ENCODE measurements at places on chromosomes 3 and 15. TPM values are rescaled to one million over a fixed set of nuclear protein-coding genes. Genes with fewer than 3 reads are reported as not detected.

DNA sequence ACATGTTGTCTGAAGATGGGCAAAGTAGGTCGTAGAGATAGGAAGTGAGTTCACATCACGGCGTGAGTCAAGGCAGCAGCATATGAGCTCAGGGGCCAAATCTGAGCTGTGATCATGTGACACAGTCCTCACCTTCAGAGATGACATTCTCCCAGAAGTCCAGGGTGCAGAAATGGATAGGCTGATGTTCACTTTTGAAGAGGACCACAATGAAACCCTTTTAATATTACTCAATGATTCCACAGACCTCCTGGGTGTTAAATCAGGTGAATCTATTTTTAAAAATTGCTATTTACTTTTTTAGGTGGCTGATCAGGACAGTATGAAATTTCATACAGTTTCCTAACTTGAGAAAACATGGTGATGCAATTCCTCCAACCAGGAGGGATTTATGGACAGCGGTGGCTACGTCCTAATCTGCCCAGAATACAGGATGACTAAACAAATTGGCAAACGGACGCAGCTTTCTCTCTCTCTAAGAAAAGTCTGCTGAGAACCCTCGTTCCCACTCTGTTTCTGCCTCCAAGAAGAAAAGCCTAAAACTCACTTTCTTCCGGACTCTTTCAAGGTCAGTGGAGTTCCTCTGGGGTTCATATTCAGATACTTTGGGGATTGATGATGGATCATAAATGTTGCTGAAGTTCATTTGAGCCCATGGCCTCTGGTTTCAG, 34.4 kb downstream of the B3GNT5 start:
- no peak for DNase-seq

DNA sequence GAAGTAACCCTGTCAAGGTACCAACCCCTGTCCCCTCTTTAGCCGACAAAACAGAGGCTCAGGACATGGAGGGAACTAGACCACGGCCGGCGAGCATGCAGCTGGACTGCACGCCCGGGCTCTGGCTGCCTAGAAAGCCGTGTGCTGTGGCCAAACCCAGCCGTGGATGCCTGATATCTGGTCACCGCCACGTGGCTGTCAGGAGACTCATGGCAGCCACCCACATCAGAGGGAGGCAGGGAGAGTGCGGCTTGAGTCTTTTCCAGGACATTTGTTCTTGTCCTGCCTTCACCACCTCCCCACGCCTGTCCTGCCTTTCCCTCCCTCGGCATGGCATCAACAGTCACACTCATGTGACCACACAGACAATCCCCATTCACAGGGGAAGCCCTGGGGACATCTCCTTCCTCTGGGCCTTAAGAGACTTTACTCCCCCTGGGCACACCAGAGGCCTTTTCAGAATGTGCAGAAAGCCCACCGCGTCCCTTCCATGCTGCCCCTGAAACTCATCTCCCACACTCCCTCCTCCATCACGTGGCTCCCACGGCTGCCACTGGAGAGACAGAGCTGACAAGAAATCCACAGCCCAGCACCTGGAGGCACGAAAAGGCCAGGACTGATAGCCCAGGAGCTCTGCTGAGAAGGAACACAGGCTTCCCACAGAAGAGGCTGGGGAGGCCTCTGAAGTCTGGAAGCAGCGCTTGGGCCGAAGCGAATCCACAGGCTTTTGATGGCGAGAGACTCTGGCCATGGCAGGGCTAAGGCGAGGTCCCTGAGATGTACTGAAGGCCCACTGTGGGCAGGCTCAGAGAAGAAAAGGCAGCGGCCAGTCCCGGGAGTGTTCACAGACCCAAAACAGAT, 71.2 kb upstream of the IQSEC1 start:
- DNase-seq = no peak

DNA sequence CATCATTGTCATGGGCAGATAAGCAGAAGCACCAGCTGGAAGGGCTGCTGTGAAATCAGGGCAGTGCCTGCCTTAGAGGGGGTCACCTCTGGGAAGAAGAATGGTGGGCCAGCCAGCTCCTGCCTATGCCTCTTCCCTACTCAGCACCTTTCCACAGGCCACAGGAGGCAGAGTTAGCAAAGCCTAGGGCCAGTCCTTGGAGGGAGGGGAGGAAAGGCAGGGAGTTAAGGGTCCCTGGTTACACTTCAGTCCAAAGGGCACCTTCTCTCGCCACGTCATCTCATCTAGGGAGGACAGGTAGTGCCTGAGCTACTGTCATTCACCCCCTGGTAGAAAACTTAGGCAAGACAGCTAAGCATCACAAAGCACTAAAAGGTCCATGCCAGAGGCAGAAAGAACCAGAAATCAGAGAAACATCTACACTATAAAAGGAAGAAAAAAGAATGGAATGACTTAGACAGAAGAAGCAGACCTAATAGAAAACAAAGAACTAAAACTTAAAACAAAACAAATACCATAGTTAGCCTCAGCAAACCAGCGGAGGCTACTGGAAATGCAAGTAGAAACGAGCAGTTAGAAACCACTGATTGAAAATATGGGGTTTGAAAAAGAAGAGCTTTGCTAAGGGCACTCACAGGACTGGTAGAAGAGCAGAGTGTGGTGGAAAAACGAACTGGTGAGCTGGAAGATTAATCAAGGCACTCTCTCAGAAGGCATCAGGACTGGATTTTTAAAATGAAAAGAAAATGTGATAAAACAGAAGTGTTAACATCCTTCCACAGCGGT, 84.2 kb downstream of the OSBPL10 start:
- no peak for DNase-seq

DNA sequence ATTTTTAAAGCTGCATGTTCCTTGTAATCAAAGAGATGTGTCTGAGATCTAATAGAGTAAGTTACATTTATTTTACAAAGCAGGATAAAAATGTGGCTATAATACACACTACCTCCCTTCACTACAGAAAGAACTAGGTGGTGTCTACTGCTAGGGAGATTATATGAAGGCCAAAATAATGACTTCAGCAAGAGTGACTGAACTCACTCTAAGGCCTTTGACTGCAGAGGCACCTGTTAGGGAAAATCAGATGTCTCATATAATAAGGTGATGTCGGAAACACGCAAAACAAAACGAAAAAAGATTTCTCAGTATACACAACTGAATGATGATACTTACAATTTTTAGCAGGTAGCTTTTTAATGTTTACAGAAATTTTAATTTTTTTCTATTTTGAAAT, 19.1 kb downstream of the B3GNT5 start:
- no peak for DNase-seq

DNA sequence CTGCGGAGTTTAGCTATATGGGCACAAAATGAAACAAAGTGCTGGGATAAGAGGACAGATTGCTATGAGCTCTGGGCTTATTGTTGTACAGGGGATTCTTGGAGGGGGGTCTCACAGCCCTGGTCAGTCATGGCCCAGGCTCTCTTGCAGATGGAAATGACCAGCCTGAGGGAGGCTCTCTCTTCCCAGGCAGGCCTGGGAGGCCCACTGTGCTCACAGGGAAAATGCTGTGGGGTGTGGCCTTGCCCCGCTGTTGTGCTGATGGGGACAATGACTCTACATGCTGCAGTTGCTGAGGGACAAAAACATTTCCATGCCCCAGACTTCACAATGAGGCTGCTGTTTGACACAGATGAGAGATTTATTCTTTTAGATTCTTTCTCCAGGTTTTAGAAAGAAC, 202.2 kb downstream of the KLF13 start:
- DNase-seq = no peak

AMT gene
- 0.52 TPM for total RNA-seq

PLAAT1 gene
- 0.20 TPM for total RNA-seq

Measured in renal cortical epithelial cell (primary cell).